Stimulated activated CD8-positive, alpha-beta memory T cell treated with anti-CD3 and anti-CD28 coated beads, Interleukin-4, amount 100 ng/mL, for 1 hour (primary cell): ENCODE measurements at places on chromosomes 7 and 10.

GRCh38 chr7:31126976-31127375 lies 74.9 kb downstream of the ADCYAP1R1 start:
- DNase-seq = no peak

- DNase-seq = no peak
Measured at GRCh38 chr7:41792120-41792519, 89.2 kb upstream of the INHBA start.

DNA sequence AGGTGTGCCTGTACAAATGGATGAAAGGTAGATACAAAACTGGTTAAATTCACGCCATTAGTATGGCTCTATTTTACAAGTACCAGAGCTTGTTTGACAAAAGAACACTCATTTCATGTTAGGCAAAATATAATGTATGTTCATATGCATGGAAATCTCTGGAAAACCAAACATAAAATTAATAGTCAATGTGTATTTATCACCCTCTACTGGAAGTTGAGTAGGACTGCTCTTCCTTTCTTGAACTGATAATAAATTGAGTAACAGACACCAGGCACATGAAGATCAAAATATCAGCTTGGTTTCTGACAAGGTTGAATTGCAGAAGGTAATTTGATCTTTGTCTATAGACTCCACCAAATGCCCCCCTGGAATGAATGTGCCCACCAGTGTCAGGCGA lies 19.8 kb upstream of the AKR1B1 start:
- DNase-seq = no peak

DNA sequence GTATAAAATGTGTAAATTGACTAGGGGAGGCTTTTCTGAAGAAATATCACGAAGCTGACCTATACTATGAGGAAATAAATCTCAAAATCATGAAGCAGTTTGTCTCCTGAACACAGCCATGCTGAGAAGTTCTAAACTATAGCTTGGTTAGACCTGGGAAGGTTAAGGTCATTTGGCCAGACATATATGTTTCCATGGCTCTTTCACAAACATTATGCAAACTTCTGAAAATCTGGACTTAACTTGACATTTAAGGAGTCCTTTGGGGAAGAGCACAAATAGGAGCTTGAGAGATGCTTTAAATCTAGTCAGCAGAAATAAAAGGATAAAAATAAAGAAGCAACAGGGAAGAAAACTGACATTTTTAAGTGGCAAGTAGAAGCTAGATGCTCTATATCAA lies 115.9 kb upstream of the MEOX2 start:
- DNase-seq = no peak

GRCh38 chr10:26861205-26861998 lies 644 bp upstream of the ABI1 start:
- no peak for DNase-seq

DNA sequence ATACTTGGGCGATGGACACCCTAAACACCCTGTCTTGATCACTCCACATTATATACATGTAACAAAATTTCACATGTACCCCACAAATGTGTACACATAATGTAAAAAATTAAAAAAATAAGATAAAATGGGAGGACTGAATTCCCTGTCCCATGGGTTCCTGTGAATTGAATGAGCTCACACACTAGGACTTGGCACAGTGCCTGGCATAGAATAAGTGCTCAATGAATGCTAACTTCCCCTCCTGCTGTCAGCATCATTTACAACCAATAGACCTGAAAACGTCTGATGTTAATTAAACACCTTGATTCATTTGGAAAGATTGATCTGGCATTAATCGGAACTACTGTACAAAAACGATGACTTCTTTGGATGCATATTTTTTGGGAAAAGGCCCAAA lies 117.3 kb upstream of the ZNF438 start:
- no peak for DNase-seq

DNA sequence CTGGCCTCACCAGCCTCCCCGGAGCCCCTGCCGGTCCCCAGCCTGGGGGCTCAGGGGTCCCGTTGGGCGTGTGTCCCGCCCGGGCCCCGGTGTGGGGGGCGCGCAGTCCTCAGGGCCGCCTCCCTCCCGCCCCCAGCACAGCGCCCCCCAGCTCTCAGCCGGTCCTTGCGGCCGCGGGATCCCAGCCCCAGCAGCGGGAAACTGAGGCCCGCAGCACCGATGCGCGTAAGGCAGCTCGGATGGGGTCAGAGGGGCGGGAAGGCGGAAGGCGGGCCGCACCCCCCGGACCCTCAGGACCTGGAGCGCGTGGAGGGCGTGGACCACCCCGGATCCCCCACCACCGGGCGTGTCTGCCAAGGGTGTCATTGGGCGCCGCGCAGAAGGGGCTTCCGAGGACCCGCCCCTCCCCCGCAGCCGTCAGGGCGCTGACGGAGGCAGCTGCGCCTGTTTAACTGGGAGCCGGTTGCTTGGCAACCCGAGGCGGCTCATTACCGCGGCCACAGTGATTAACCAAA lies 14.9 kb downstream of the UNCX start:
- DNase-seq = no peak

GRCh38 chr10:29529146-29529545 lies 105.6 kb downstream of the SVIL start:
- DNase-seq = no peak

DNA sequence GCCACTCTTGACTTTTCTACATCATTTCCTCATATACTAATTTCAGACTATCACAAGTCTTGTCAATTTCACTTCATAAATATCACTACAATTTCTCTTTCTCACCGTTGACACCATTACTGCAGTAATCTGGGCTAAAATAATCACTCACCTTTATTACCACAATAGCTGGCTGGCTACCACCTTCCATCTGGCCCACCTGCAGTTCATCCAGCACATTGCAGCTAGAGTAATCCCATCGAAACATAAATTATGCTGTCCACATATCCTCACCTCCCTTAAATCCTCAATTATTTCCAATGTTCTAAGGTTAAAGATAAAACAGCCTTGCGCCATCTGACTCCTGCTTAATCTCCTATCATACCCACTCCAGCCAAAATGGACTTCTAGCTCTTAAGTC lies 16.0 kb downstream of the DGKB start:
- DNase-seq = no peak

GRCh38 chr10:64011912-64012714 lies 490.9 kb downstream of the REEP3 start:
- DNase-seq = no peak

DNA sequence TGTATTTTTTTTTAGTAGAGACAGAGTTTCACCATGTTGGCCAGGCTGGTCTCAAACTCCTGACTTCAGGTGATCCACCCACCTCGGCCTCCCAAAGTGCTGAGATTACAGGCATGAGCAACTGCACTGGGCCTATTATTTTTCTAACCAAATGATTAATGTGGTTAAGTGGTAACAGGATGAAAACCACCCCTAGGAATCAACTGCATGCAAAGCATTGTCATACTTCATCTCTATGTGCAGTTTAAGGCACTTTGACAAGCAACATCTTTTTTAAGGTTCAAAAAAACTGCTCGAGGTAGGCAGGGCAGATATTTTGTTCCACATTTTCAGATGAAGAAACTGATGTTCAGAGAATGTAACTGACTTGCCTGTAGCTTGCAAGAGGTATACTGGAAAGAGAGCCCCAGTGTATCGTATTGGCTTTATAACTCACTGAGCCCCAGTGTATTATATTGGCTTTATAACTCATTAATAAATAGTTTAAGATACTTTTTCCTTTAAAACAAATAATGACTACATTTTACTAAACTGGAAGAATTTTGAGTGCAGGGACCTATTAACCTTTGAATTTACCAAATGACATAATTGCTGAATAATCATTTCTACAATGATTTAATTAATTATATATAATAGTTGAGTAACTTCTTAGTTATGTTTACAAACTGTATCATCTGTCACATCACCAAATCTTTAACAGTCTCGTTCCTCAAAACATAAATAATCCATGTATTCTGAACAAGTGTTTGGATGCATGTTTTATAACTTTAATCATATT lies 38.1 kb downstream of the RTKN2 start:
- DNase-seq = no peak

DNA sequence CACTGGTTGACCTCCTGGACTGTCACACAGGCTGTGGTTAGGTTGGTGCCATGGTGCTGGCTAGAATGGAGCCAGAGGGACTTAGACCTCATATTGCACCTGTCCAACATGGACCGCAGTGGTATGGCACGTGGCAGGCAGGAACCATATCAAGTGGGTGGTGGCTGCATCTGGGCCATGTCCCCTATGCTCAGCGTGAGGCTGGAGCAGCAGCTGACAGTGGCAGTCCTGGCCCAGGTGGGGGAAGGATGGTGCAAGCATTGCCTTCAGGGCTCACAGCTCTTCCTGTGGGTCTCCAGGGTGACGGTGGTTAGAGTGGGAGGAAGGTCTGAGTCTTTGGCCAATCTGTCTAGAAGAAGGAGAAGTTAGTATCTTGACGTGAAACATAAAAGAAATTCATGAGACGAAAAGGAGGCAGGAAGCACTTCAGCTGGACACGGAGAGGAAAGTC lies 54.5 kb upstream of the PFKFB3 start:
- DNase-seq = no peak

GRCh38 chr10:127410030-127410429 lies 139.1 kb upstream of the NPS start:
- no peak for DNase-seq

GRCh38 chr7:130153211-130153908 lies 51.8 kb downstream of the TMEM209 start:
- no peak for DNase-seq

GRCh38 chr7:78953090-78953489 lies 500.4 kb downstream of the MAGI2 start:
- no peak for DNase-seq

- no peak for DNase-seq
Measured at GRCh38 chr10:70272925-70273316, 10.9 kb downstream of the NPFFR1 start.
